Stimulated activated CD4-positive, alpha-beta T cell treated with anti-CD3 and anti-CD28 coated beads, Interleukin-1b, Interleukin-23, amount 100 ng/mL, for 48 hours (primary cell): ENCODE measurements at places on chromosomes 6 and 20.

DNA sequence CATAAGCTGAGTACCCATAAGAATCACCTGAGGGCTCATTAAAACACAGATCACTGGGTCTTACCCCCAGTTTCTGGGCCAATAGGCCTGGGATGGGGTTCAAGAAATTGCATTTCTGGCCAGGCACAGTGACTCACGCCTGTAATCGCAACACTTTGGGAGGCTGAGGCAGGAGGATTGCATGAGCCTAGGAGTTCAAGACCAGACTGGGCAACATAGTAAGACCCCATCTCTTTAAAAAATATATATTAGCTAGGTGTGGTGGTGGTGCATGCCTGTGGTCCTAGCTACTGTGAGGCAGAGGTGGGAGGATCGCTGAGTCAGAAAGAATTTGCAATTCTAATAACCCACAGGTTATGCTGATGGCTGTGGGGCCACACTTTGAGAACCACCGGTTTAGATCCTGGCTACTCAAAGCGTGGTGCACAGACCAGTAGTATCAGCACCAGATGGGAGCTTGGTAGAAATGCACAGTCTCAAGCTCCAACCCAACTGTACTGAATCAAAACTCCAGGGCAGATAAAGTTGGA lies 2.0 kb downstream of the CCM2L start:
- DNase-seq, result no peak

- no peak for DNase-seq
Observed at GRCh38 chr6:42784717-42785498, 3.1 kb downstream of the BICRAL start.

GRCh38 chr6:106122938-106123656 lies 37.0 kb downstream of the PRDM1 start:
- DNase-seq, result no peak

GRCh38 chr6:109081026-109081425 lies 13.6 kb downstream of the SESN1 start:
- no peak for DNase-seq

DNA sequence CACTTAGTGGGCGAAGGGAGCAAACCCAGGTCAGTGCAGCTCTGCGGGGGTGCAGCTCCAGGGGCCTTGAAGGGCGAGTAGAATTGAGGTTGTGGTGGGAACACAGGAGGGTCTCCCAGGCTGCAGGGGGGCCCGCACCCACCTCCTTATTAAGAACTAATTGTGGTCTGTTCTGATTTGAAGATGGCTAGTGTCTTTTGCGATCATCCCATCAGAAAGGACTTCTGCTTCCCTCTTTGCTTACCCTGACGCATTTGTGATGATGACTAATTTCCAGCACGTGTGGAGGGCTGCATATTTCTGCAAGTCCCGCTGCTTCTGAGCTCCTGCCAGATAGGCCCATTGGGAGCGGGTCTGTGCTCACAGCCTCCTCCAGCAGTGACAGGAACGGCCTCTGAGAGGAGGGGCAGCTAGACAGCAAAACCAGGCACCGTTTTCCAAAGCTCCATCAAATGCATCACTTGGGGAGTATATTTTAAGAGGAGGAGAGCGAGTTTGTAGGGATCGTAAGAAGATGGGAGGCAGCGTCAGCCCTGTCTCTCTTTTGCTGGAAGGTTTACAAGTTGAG lies 268.9 kb downstream of the CDH4 start:
- no peak for DNase-seq

DNA sequence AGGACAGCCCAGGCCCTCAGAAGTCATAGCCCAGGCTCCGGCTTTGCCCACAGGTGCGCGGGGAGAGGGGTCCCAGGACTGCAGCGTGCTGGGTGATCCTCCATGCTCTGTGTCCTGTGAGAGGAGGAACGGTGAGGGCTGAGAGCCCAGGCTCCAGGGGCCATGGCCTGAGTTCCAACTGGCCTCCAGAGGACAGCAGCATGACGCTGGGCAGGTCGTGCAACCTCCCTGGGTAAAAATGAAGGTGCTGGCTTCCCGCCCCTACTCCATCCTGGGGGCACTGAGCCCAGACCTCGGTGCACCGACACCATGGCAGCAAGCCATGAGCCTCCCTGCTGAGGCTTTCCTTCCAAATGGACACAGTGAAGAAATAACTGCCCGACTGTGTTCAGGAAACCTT lies 305.4 kb downstream of the TAF4 start:
- DNase-seq, result no peak

DNA sequence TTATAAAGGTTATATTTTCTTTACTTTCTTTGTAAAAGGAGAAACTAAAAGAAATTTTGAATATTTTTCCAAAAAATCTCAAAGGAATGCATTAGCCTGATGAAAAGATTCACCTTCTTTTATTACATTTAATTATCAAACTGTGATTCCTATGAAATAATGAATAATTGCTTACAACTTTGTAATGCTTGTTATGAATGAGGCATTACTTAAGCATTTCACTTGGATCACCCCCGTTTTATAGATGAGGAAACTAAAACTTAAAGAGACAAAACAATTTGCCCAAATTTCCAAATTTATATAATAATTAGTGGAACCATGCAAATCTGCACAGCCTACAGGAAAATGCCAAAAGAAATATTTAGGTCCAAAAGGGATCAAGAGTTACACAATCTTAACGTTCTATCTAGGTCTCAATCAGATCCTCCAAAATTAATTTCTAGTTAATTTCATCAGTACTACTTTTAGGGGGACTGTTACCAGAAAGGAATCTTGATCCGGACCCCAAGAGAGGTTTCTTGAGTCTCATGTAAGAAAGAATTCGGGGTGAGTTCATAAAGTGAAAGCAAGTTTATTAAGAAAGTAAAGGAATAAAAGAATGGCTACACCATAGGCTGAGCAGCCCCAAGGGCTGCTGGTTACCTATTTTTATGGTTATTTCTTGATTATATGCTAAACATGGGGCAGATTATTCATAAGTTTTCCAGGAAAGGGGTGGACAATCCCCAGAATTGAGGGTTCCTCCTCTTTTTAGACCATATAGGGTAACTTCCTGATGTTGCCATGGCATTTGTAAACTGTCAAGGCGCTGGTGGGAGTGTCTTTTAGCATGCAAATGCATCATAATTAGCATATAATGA lies 288.0 kb downstream of the ADGB start:
- DNase-seq, result no peak

DNA sequence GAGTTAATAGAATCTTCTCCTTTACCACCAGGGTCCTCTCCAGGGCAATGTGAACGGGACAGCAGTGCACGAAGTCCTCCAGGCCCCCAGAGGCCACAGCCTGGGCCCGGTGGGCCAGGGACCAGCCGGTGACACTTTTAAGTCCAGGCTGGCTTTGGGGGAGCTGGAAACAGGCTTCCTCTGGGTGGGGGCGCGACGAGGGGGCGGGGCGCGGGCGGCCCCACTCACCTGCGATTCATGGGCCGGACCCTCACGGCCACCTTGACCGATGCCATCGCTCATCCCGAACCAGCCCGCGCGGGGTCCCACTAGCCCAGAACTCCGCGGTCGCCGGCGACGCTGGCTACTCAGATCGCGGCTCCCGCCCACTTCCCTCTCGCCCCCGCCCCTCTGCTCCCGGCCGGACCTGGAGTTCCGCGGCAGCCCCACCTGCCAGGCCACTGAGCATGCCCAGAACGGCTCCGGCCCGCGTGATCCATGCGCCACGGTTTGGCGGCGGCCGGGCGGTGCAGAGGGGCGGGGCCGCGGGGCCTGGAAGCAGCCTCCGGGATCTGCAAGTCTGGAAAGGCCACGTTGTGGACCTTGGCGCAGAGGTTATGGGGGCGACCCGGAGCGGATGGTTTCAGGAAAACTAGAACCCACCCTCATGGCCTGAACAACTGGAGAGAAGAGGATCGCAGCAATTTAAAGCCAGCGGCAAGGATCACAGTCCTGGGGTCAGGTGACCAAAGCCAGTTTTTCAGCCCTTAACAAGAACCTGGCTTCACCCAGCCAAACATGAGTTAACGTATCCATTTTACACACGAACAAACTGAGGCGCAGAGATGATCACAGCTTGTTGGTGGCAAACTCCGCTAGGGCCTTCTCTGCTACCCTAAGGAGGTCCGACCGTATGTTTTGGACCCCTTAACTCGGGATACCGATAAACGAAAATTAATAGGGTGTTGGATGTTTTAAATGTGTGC lies at the start of gene KIF16B:
Gene KIF16B (minus strand): TSS at position 448 of the 965 bp plus-strand sequence. CDS start 173 bp downstream, at position 275.
- DNase-seq, result peak; percentile 86
